ENCODE measurements at places on chromosomes 13 and 19.
A peak's percentile ranks its signal among the peaks of the same experiment; 100 is the strongest.

DNA sequence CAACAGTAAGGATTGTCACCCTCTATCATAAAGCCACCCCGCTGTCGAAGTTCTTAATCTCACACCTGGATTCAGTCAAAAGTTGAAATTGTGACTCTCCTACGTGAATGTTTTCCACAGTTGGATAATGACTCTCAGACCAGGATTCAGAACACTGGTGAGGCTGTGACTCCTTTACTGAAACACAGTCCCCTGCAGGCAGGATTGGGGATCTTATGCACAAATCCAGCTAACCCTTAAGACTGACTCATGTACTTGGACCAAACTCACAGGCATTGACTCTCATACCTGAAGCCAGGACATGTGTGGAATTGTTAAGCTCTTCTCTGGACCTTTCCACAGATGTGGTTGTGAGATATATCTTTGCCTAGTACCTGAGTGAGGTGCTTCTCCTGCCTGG lies 46.8 kb downstream of the ZNF85 start:
- DNase-seq: no peak

GRCh38 chr13:23966691-23967615 lies 69.7 kb upstream of the C1QTNF9B start:
- DNase-seq: no peak

GRCh38 chr13:110509478-110509926 lies 52.0 kb downstream of the RAB20 start:
- no peak for DNase-seq

DNA sequence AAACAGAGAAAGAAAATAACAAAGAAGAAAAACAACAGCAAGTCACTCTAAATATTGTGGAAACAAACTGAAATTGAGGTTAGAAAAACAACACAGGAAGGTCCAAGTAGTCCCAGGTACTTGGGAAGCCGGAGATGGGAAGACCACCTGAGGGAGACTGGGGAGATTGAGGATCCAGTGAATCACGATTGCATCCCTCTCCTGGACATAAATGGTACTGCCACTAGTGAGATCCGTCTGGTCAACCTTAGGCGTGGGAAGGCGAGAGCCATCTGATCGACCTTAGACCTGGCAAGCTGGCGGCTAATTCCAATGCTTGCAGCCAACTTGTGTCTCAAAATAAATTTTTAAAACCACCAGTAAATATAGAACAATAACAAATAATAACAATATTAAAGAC lies 81.9 kb downstream of the ZNF726 start:
- DNase-seq: no peak

- peak; percentile 88 for DNase-seq
These were observed at the start of gene SIN3B for GRCh38 chr19:16829010-16829821. TSS of gene SIN3B (plus strand) at chr19:16829398. CDS start at chr19:16829421, 23 bp downstream.

DNA sequence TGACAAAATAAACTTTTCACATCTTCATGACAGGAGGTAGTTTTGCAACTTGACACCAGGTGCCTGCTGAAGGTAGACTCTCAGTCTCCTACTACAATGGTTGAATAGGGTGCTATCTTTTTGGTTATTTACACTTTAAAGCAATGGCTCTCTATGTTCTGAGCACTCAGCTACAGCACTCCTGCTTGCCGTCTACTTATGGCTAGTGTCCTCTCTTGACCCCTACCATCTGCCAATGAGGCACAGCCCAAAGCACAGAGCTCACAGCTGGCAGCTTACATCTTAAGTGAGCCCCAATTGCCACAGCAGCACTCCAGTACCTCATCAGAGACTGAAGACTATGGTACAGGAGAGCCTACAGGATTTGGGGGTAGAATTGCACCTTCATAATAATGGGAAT lies 11.4 kb downstream of the ZNF708 start:
- DNase-seq: no peak

GRCh38 chr19:708154-709143 lies at the start of gene PALM:
TSS of gene PALM (plus strand) at chr19:708935. CDS start at chr19:709147, 212 bp downstream.
- DNase-seq: peak; percentile 58

DNA sequence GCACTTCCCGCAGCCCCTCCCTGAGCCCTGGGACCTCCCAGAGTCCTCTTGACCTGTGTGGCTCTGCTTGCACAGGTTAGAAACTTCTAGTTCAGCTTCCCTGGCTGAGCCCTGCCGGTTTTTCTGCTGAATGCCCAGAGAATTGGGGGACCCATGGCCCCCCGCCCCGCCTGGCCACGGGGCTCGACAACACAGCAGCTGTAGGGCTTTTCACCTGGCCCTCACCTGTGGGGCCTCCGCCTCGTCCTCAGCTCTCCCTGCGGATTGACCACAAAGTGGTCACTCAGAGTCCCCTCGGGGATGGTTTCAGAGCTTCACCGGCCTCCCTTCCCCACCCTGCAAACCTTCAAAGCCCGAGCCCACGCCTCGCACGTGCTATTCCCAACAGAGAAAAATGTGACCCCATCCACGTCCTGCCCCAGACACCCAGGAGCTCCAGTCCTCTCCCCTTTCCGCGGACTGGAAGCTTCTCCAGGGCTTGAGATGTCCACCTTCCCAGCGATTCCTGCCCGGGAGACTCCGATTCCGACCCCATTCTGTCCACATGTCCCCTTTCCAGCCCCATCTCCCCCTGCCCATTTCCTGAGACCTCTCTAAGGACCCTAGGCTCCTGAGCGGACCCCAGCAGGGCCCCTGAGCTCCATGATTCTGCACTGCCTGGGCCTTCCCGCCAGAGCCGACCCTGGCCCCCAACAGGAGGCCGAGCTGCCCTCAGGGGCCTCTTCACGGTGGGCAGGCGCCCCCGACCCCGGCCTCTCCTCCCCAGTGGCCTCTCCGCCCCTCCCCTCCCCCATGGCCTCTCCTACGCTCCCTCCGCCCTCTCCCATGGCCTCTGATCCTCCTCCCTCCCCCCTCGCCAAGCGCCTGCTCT lies 41.9 kb downstream of the ANKRD10 start:
- no peak for DNase-seq

DNA sequence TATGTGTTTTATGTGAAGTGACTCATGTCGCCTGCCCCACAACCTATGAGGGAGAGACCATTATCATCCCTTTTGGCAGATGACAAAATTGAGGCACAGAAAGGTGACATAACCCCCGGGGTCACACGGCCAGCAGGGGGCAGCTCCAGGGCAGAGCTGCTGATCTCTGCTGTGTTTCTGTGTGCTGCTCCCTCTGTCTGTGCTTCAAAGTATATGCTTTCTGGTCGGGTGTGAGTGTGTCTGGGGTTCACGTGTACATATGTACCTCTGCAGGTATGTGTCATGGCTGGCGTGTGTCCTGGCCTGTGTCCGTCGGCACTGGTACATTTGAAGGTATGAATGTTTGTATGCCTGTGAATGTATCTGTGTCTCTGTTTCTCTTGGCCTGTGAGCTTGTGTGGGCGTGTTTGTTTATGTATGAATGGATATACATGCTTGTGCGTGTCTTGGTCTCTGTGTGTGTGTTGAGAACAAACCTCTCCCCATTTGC lies 7.1 kb downstream of the LIPE start:
- DNase-seq: no peak

GRCh38 chr13:78862446-78862845 lies 203.5 kb upstream of the OBI1 start:
- no peak for DNase-seq

DNA sequence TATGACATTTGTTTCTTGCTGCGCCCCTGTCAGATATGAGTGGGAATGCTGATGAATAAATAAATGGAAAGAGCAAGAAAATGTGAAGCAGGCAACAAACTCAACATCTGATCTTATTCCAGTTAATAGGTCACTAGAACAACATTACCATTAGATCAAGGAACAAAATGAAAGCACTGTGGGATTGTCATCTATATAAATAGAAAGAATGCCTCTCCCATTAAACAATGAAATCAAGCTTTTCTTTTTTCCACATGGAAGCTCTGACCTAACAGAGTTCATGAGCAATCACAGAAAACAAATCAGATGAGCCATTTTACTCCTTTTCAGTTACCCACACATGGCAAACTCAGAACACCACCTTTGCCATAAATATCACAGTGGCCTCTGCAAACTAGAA lies 354.8 kb downstream of the SUCLA2 start:
- DNase-seq: no peak

DNA sequence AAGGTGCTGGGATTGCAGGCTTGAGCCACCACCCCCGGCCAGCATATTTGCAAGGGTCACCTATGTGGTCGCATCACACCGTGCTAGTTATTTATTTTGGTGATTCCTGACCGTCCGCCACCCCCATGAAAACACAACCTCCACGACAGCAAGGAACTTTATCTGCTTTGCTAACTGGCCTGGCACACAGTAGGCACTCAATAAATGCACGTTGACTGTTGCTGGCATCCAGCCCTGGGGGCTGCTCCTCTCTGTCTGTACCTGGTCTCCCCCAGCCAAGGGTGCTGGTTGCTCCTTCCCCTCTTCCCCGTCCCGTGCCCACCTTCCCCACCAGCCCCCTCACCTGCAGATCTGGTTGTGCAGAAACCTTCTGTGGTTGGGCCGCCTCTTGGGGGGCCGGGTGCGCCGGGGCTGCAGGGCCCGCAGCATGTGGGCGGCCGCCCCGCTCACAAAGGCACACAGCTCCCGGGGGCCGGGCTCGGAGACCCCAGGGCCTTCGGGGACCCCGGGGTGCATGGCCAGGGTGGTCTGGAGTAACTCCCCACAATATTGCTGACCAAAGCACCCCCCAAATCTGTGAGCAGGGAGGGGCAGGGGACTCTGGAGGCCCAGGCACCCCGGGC lies 401 bp downstream of the C19orf85 start:
- no peak for DNase-seq

DNA sequence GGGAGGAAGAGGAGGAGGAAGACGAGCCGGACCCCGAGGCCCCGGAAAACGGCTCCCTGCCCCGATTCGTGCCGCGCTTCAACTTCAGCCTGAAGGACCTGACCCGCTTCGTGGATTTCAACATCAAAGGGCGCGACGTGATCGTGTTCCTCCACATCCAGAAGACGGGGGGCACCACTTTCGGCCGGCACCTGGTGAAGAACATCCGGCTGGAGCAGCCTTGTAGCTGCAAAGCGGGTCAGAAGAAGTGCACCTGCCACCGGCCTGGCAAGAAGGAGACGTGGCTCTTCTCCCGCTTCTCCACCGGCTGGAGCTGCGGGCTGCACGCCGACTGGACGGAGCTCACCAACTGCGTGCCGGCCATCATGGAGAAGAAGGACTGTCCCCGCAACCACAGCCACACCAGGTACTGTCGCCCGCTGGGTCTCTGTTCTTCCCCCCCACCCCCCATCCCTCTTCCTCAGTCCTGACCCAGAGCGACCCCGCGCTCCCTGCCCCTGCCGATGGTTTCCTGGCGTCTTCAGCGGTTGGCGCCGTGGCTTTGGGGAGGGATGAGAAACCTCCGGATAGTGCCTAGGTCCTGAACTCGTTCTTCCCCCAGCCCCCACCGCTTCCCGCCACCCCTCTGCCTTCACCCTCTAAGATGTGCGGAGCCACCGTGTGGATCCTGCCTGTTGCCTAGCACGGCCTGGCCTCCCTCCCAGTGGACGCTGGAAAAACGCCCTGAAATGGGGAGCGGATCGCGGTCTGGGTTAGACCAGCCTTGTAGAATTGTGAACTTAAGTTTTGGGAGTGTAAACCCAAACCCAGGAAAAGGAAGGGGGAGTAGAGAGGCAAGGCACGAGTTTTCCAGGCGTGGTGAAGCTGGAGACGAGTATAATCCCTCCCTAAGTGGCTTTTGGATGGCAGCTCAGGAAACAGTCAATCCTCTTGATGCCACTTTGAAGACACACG lies 1.5 kb downstream of the HS6ST3 start:
- peak; percentile 10 for DNase-seq

DNA sequence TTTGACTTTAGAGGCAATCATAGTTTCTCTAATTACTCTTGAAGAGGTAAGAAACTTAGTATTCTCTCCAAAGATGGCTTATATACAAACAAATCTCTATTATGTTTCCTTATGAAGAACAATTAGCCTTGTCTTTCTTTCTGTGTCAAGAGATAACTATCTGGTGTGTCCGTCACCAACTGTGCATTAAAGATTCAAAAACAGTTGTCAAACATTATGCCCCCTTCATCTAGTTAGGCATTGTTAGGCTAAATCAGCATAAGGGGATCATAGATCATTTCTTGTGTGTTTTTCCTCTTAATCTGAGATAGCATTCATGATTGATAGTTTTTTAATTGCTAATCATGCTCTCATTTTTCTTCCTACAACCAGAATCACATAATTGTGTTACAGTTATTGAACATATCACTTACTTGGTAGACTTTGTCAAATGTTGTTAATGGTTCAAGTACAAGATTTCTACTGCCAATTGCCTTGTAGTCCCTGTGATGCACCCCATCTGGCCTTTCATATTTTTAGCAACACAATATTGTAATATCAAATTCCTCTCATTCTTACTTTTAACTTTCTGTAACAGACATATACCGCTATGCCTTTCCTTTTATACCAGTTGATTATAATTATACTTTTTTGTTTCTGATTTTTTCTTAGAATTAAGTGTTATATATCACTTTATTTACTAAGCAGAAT lies 612.7 kb downstream of the SLITRK6 start:
- DNase-seq: no peak
